ENCODE measurements at places on chromosomes 2 and 18.

DNA sequence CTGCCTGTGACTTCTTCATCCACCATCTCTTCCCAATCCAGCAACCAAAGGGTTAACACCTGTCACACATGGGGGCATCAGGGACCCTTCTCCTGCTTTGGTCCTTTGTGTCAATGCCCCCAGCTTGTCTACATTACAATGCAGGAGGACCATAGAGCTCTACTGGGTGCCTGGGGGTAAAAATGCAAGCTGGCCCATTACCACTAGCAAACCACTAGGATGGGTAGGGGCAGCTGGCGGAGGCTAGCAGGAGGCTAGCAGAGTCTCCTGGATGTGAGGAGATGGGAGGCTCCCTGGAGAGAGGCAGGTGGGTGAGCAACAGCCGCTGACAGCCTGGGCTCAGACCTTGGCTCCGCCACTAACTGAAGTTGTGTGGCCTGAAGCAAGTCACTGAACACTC is 153.4 kb upstream of the SKOR2 start:
- no peak for DNase-seq

- DNase-seq, result no peak
Measured at GRCh38 chr2:240595381-240596079, 9.0 kb downstream of the CAPN10 start.

- no peak for DNase-seq
Measured at GRCh38 chr2:190530248-190530900, 4.1 kb downstream of the NEMP2 start.

DNA sequence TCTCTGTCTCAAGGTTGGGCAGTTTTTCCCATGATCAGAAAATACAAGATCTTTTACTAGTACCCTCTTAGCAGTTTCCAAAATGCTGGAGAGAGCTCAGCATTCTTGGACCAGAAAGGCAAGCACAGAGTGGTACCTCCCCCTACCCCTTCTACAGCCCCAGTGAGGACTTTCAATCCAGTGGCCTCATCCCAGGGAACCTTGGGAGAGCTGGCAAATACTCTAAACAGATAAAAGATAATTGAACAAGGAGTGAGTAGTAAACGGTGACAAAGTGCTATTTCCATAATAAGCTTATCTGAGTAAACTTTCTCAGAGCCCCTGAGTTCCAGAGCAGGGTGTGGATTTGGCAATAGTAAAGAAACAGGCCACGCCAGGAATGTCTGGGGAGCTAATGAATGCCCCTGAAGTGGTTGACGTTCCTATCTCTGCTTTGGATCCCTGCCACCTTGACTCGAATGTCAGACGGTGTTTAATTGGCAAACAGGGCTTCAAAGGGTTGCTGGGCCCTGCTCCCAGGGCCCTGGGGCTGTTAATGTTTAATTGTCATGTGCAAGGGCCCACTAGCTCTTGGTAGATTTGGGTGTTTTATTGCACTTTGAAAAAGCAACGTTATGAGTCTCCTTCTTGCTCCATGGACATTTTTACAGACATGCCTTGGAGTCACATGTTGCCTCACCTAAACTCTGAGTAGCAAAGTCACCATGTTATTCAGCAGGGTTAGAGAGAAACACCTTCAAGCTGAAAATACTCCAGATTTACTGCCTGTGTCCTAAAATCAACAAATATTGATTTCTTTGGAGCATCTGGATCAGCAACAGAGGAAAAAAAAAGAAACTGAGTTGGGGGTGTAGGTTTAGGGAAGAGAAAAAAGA is 239.9 kb downstream of the CYRIA start:
- DNase-seq, result no peak

DNA sequence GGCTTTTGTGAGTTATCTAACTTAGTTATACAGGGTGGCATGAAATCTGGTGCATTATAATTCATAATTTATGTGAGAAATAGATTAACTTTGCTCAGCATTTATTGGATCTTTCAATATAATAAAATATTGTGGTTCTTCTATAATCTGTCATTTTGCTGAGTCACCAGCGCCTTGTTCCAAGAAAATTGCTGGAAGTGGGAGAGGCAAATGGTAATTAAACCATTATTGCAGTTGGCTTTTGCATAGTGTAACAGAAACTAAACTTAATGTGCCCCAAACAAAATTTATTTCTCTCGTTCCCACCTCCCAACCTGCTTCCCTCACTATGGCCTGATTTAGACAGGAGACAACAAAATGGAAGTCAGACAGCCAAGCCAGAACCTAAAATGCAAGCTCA is 146.3 kb downstream of the GALR1 start:
- DNase-seq, result no peak

DNA sequence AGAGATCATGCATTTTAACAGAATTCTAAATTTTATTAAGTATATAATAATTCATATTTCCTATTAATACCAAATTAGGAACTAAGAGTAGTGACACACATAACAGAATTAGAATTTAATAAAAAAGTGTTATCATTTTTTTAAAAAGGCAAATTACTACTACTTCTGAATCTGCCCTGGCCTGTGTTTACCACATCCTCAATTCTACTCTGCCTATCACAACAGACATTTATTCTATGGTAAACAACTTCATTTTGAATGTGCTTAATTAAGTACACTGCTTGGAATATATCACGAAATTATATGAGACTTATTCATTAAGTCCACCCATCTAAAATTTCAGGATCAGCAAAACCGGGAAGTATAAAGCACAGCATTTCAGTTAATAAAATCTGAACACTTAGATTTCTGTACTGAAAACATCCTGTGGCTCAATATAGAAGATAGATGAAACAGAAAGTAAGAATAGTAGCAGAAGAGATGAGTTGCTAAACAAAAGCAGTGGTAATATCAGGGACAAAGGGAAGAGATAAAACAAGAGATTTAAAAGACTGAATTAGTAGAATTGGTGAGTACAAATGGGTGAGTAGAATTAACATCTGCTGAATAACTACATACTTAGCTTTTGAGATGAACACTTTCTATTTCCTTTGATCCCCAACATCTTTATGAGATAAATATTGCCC is 3.7 kb downstream of the SMC6 start:
- no peak for DNase-seq

- DNase-seq, result no peak
Measured at GRCh38 chr2:153145470-153145978, 333.0 kb downstream of the RPRM start.

DNA sequence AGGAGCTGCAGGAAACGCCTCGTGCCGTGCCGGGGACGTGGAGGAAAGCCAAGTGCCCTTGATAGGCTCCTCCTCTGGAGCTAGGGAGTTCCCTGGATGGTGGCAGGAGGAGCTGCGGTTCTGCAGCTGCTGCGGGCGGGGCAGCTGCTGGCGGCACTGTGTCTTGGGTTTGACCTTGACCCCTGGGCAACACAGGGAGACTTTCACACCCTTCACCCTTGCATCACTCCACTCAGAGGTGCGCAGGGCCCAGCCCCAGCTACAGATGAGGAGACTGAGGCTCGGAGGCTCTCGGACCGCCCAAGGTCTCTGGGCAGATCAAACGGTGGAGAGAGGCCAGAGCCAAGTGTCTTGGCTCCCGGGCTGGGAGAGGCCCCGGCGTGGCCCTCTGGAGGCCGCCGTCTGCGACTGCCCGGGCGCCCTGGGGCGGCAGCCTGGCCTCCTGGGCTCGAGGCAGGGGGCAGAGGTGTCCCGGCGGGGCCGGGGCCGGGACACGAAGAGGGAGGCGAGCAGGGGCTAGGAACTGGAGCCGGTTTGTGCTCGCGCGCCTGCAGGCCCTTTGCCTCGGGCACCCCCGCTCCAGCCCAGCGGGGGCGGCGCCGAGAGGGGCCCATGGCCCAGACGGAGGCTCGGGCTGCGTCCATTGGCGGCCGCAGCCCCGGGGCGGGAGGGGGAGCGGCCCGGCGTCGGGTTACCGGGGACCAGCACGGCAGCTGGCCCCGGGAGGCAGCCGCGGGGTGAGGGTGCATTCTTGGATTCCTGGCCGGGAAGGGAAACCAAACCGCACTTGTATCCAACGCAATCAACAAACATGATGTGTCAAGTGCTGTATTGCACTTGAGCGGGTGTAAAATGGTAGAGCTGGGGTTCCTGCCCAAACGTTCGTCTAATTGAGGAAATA is 129.6 kb upstream of the SLC1A4 start:
- peak; percentile 56 for DNase-seq

All from SW 1271 (cell line).